ENCODE measurements at places on chromosomes 3 and 15.

DNA sequence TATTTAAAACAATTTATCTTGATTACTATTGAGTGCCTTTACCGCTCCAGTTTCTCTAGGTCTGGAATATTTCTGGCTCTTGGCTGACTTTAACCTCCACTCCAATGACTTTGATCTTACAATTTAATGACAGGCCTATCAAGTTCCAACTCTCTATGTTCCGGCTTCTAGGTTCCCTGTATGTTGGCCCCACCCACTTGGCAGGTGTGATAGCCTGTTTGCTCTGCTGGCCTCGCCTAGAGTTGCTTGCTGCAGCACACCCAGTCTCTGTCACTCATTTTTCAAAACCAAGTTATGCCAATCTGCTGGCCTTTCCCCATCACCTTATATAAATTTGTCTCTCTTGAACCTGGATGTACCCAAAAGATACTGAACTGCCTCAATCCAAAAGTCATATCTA lies 428.0 kb downstream of the ROBO1 start:
- peak; percentile 44 for DNase-seq

DNA sequence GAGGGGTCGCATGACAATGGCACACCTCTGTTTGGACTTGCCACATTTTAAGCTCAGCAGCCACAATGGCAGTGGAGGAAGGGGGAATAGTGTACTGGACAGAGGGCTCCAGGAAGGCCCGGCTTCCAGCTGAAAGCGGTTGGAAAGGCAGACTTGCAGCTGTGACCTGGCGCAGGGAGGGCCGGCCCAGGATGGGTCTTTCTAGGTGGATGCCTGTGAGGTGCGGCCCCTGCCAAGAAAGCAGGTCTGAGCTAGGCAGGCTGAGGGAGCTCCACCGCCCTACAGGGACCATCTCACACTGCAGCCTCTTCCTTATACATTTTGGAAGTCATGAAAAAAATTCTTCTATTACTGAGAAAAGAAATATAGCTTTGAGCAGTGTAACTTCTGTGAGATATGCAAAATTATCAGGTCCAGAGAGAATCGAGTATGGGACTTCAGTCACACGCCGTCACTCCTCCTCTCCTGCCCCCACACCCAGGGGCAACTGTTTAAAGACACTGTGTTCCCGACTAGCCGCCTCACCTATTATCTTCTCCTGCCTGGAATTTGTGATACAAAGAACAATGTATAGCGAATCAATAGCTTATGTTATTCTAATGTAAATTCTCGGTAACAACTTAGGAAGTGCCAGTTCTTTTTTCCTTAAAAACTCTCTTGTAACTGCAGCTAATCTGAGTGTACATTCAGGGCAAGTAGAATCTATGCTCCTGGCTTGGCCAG lies 331.0 kb downstream of the OCA2 start:
- no peak for DNase-seq

GRCh38 chr15:92745845-92746271 lies 90.3 kb upstream of the FAM174B start:
- DNase-seq = no peak

- no peak for DNase-seq
These were observed 71.2 kb downstream of the RORA start for GRCh38 chr15:61157933-61158332.

DNA sequence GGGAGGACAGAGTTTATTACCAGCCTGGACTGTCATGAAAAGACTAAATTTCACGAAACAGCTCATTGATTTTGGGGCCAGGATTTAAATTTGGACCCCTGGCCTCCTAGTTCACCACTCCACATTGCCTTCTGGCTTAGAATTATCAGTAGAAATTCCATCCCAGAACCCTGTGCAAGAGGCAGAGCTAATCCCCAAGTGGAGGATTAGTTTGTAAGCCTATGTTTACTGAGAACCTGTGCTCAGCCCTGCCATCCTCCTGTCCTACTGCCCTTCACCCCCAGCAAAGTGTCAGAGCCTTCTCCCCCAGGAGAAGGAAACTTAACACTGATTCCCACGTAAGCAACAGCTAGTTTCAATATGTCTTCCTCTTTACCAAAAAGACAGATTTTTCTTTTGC lies 99.4 kb downstream of the SST start:
- no peak for DNase-seq

GRCh38 chr3:43768381-43768973 lies 77.7 kb downstream of the ABHD5 start:
- DNase-seq = no peak

Measured in NCI-H510A (cell line).